ENCODE measurements at places on chromosomes 11 and 22.

DNA sequence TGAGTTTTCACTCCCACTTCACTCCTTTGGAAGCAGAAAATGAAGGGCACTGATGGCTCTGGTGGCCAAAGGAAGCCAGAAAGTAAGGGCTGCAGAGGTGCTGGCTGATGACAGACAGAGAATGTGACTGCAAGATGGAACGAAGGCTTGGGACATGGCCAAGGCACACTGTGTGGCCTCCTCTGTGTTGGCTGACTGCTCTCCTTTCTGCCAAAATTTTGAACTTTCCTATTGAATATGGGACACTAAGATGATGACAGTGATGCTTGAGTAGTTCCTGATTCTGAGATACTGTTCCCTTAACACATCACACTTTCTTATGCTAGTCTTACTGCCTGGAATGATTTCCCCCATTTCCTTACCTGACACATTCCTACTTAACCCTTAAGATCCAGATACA lies 156.4 kb downstream of the SWAP70 start:
- DNase-seq = peak; percentile 40

DNA sequence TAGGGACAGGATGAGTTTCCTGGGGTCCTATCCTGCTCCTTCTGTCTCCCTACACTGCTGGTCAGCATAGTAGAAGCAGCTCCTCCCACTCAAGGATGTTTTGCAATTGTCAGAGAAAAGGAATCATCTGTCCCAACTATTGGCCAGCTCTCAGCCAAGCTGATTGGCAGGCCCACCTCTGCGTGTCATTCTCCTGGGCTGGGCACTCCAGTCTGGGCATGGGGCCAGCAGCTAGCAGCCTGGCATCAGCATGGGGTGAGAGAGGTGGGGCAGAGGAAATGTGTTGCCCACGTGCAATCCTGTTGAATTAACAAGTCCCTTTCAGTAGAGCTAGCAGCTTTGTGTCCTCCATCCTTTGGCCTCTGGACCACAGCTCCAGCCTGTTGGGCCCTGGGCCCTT lies 14.1 kb downstream of the ANKK1 start:
- peak; percentile 8 for DNase-seq

GRCh38 chr11:128775468-128775867 lies 81.6 kb downstream of the FLI1 start:
- no peak for DNase-seq

DNA sequence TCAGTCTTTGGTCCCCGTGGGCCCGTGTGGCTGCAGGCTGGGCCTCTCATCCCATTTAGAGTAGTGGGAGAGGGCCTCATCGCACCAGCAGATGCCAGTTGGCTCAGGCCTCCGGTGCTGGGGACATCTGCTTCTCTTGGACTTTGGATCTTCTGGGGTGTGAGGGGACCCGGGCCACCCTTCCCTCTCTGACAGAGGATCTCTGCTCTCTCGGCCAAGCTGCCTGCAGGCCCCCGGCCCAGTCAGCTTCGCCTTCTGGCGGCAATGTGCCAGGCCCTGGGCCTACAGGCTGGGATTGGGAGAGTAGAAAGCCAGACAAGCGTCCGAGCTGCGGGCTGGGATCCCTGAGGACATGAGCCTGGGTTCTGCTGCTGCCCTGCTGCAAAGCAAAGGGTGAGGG lies 15.0 kb upstream of the FGF3 start:
- no peak for DNase-seq

DNA sequence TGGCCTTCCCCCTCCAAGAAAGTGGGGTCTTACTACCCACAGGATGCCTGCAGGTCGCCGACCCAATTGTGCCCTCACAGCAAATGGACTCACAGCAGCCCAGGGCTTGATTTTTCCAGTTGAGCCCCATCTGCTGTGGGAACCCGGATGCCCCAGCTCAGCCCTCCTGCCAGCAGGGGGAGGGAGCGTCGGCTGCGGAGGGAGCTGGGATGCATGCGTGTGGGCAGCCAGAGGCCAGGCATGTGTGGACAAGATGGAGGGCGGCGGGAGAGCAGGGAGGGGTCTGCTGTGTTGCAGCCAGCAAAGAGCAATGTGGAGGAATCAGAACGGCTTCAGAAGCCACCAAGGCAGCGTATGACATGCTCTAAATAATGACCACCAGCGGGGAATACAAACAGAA lies 41.0 kb upstream of the EIF3D start:
- DNase-seq = peak; percentile 55

DNA sequence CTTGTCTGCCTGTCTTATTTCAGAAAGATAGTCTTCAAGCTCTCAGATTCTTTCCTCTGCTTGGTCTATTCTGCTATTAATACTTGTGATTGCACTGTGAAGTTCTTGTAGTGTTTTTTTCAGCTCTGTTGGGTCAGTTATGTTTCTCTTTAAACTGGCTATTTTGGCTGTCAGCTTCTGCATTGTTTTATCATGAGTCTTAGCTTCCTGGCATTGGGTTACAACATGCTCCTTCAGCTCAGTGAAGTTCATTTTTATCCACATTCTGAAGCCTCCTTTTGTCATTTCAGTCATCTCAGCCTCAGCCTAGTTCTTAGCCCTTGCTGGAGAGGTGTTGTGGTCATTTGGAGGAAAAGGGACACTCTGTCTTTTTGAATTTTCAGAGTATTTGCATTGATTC lies 15.5 kb upstream of the DEPDC7 start:
- peak; percentile 92 for DNase-seq

- no peak for DNase-seq
Measured at GRCh38 chr11:47047972-47048371, 111.4 kb downstream of the CSTPP1 start.

Data from AG10803 (cell line).